GM04504 (cell line): ENCODE measurements at places on chromosomes 7 and 10.
A peak's percentile ranks its signal among the peaks of the same experiment; 100 is the strongest.

GRCh38 chr10:74994854-74995253, 116.6 kb upstream of the SAMD8 start:
- no peak for DNase-seq

DNA sequence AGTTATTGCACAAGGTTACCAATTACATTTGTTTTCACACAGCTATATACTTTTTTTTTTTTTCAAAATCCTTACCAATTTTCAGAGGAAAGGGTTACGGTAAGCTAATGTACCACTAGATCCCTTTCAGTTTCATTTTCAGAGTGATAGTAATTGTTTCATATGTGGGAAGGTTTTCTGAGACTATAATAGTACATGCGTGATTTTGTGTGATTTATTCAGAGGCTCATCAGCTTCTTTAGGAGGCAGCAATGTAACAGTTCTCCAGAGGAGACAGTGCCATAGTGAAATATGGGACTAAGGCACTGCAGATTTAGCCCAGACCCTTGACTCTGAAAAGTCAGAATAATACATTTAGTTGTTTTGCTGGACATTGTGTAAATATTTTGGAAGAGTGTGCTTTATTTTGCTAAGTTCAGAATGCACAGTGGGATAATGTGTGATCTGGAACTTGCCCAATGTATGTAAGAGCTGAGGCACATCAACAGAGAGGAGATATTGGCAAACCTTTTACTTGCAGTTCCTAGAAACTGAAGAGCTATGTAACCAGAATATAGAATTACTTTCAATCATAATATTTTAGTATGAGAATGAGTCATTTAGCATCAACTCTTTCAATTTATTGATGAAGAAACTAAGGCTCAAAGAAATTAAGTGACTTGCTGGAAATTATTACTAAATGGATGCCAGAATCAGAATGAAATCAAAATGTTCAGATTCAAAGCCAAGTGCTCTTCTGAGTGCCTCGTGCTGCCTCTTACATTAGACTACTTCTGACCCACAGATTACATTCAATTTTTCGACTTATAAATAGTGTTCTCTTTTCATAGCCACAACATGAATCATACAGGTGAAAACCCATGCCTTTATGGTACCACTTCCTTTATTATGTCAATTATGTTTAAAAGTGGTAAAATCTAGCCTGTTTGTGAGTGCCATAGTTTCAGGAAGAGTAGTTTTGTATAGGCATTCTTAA, 207.7 kb upstream of the TEX47 start:
- no peak for DNase-seq

DNA sequence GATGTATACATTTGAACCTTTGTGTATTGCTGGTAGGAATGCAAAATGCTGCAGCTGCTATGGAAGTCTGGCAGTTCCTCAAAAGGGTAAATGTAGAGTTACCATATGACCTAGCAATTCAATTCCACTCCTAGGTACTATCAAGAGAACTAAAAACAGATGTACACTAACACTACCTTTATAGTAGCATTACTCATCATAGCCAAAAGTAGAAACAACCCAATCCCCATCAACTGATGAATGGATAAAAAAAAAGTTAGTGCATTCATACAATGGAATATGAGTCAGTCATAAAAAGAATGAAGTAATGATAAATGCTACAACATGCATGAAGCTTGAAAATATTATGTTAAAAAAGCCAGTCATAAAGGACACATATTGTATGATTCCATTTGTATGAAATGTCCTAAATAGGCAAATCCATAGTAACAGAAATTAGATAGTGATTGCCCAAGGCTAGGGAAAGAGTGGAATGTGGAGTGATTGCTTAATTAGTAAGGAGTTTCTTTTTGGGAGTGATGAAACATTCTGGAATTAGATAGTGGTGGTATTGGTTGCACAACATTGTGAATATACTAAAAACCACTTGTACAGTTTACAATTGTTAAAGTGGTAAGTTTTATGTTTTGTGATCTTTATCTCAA, 96.4 kb upstream of the AOAH start:
- no peak for DNase-seq

- DNase-seq = no peak
Observed at GRCh38 chr10:633279-634245, 55.9 kb downstream of the DIP2C start.

DNA sequence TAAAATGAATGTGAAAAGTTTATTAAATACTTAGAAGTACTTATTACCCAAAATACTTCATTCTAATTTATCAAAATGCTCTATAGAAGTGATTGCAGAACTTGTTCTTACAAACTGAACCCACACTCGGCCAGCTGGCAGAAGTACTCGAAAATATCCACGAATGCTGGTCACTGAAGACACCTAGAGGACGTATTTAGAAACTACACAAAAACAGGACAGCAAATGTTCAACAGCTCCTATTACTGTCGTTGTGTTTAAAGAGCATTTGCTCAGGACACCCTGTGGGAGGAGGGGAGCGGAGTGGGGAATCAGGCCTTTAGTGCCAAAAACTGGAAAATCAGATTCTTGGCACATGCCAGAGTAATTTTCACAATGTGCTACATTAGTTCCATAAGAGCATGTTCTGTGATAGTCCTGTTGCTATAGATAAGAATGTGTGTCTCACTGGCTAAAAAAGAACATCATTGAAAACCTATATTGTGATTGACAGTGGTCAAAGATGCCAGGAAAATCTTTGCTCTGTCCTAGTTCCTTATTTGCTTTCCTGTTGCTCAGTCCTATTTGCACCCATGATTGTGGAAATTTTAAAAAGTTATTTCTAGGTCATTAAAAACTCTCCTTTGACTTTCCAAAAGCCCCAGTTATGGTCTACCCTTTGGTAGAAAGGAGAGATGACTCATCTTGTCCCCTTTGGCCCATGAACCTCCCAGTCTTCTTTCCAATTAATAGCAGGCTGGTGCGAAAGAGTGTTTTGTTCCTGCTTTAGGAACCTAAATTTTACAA, 49.0 kb upstream of the NRBF2 start:
- peak; percentile 60 for DNase-seq

GRCh38 chr7:83143107-83143506, 19.6 kb downstream of the PCLO start:
- DNase-seq = no peak

- DNase-seq = no peak
Observed at GRCh38 chr10:33386926-33387325, 52.5 kb upstream of the NRP1 start.

- no peak for DNase-seq
Observed at GRCh38 chr10:1644191-1644711, 93.1 kb downstream of the ADARB2 start.

GRCh38 chr7:151794508-151795167, 82.3 kb downstream of the PRKAG2 start:
- DNase-seq = no peak

GRCh38 chr7:101162551-101163278, 2.7 kb downstream of the VGF start:
- DNase-seq = no peak

GRCh38 chr10:77717336-77717735, 79.7 kb upstream of the KCNMA1 start:
- DNase-seq = no peak
